ENCODE measurements at places on chromosomes 3 and 15. TPM values are rescaled to one million over a fixed set of nuclear protein-coding genes. Genes with fewer than 3 reads are reported as not detected.

- DNase-seq, result no peak
Observed at GRCh38 chr3:46466273-46466672, 1.6 kb upstream of the LTF start.

DNA sequence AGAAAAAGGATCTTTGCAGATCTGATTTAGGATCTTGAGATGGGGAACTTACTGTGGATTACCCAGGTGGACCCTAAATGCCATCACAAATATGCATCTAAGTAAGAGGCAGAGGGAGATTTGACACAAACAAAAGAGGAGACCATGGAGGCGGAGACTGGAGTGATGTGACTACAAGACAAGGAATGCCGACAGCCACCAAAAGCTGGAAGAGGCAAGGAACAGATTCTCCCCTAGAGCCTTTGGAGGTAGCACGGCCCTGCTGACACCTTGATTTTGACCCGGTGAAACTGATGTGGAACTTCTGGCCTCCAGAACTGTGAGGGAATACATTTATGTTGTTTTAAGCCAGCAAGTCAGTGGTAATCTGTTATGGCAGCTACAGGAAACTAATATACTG lies 44.0 kb downstream of the GASK1A start:
- DNase-seq, result no peak

Gene CP
- total RNA-seq, result 64.0 TPM

- no peak for DNase-seq
Observed at GRCh38 chr15:72229947-72230196, 1.1 kb downstream of the PKM start.

- DNase-seq, result no peak
Observed at GRCh38 chr15:64634576-64635498, 140.6 kb downstream of the RBPMS2 start.

DNA sequence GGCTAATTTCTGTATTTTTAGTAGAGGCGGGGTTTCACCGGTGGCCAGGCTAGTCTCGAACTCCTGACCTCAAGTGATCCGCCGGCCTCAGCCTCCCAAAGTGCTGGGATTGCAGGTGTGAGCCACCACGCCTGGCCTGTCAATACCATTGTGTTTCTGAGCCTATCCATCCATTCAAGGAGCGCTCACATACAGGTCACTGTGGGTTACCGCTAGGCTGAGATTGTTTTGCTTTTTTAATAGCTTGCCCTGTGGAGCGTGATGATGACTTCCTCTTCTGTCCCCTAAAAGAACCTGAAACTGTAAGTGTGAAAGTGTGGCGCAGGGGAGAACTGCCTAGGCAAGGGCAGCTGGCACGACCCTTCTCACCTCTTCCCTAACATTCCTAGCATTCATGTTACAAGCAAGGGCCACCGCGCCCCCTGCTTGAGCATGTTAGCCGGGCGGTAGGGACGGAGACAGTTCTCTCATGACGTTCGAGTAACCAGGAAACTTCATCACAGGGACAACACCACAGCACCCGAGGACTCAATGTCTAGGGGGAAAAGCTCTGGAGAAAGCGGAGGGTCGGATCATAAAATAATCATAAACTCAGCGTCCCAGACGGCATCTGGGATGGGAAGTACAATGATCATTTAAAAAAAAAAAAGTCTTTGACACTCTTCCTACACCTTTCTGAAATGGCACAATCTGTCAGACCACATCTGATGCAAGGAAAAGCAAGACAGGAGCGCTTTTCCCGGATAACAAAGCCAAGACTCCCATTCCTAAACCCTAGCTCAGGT lies 790 bp downstream of the LAMP3 start:
- no peak for DNase-seq

DNA sequence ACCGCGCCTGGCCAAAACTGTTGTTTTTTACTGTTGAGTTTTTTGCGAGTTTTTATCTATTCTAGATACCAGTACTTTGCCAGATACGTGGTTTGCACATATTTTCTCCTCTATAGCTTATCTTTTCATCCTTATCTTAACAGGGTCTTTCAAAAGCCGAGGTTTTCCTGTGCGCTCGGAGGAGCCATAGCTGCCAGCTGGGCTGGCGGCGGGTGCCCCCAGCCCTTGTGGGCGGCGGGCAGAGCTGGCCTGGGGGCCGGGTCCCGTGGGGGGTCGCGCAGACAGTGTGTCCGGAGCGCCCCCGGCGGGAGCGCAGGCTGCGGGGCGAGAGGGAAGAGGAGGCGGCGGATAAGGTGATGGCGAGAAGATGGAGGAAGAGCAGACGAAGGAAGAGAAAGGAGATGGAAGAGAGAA lies 11.1 kb upstream of the EIF4A2 start:
- no peak for DNase-seq

GRCh38 chr3:195907934-195908693 lies at the start of gene TNK2:
TSS of gene TNK2 (minus strand) at chr3:195908551. CDS start at chr3:195888588, 19,963 bp downstream.
- no peak for DNase-seq

DNA sequence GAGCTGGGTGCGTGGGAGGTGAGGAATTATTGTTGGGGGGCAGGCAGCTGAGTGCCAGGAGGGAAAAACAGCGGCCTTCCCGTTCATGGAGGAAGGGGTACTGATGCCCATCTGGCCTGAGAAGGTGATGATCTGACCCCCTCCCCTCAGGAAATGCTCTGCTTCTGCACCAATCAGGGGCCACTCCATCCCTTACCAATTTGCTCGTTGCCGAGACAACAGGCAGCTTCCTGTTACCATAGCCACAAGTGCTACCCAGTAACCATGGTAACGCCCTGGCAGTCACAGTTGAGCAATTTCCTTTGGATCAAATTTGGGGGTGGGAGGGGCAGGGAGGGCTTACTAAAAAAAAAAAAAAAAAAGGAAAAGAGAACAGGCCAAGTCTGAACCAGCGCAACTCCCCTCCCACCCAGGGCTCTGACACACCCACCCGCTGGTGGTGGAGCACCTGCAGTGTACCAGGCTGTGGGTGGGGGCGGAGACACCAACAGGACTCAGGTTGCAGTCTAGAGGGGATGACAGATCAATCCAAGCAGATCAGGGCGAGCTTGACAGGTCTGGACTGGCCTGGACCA lies 13.7 kb downstream of the CELF6 start:
- DNase-seq, result no peak

DNA sequence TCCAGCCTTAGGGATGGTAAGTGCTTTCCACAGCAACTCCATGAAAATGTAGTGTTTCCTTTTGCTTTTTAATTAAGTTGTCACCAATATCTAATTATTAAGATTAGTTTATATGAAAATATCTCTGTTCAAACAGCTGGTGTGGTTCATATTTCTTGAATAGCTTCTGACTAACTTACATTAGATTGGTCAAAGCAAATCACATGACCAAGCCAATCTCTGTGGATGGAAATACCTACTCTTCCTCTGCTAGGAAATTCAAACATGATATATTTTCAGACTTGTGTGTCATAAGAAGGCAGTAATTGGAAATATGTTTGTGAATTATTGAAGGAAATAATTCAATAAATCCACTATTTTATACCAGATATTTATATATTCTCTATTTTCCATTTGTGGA lies 54.6 kb upstream of the CADM2 start:
- no peak for DNase-seq

Gene ZNF80
- total RNA-seq, result not detected

- no peak for DNase-seq
Observed at GRCh38 chr3:183308751-183309150, 55.7 kb downstream of the B3GNT5 start.

Gene MOBP
- total RNA-seq, result not detected

Gene FAH
- 21.9 TPM for total RNA-seq

Gene CCDC50
- 169 TPM for total RNA-seq

DNA sequence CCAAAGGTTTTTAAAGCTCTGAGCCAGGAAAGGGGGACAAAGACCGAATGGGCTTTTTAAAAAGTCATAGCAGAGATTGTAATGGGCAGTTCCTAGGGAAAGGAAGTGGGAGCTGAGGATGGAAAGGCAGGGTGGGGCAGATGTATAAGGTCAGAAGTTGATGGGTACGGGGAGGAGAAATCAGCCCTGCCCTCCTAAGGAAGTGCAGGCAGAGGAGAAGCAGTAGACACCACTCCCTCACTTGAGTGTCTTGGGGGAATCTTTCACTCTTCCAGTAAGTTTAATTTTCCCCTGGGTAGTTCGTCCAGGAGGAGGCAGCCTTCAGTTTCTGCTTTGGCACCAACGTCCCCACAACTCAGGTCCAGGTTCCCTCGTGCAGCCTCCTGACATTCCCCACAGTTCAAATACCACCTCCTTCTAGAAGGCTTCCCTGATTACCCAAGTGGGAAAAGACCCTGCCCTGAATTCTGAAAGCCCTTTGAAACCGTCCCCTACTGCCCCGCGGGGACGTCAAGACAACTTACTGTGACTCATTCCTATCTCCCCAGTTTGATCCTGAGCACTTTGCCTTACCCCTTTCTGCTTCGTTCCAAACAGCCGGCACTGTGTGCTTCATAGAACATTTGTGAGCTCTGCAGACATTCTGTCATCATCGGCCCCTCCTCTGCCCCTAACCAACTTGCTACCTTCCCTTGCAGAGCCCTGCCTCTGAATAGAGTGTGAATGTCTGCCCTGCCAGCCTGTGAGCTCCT lies 14.3 kb upstream of the SRP14 start:
- DNase-seq, result no peak

DNA sequence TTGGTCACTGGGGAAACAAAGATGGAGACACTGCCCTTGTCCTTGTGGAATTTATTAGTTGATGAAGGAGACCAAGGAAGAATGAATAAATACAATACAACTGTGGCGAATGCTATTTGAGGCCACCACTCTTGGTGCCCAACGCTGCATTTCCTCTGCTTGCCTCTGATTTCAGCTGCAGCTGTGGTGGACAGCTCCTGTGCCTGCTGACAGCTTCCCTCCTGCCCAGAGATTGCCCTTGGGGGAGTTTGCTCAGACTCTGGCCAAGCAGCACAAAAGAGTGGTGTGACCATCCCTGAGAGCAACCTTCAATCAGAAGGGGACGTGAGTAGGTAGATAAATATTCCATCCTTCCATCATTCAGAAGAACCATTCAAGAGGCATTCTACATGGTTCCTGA lies 64.6 kb upstream of the FHIT start:
- DNase-seq, result no peak

DNA sequence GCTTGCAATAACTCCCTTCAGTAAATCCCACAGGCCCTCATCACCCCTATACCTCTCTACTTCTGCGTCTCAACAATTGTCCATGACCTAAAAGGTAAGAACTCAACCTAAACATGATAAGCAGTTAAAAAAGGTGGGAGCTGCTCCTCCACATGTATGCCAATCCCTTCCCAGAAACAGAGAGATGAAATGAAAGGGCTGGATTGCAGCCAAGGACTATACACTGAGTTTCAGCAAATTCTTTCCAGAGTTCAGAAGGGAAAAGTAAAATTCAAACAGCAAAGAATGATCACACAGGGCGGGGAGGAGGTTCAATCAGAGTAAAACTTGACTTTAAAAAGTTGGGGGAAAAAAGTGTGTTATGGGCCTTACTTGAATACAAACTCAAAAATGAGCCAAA lies 27.5 kb downstream of the PLOD2 start:
- no peak for DNase-seq

DNA sequence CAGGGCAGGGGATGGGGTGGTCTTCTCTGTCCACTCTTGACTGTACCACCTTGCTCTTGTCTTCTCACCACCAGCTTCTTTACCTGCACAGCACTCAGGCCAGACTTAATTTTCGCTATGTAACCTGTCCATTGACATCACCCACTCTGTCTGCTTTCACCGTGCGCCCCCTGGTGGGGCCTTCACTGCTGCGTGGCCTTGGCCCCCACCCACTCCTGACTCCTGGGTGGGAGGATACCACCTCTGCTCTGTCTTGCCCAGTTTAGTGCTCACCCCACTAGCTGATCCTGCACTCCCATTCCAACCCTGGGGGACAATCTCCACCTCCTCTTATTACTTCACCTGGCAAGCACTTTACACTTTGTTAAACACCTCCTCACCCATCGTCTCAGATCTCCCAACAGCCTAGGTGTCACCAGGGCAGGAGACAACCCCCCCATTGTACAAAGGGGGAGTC lies 17.7 kb downstream of the PTH1R start:
- DNase-seq, result no peak

DNA sequence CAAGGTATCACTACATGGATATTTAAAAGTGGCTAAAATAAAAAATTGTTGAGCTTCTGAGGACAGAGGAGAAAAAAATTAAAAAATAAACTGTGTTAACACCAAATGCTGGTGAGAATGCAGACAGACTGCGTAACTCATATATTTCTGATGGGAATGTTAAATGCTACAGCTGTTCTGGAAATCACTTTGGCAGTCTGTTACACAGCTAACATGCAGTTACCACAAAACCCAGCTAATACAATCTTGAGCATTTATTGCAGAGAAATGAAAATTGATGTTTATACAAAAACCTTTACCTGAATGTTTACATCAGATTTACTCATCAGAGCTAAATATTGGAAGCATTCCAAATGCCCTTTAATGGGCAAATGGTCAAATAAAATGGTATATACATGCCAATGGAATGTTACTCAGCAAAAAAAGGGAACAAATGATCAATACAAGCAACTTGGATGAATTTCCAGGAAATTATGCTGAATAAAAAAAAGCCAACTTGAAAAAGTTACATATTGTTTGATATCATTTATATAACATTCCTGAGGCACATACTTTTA lies 24.6 kb downstream of the MNS1 start:
- DNase-seq, result no peak

DNA sequence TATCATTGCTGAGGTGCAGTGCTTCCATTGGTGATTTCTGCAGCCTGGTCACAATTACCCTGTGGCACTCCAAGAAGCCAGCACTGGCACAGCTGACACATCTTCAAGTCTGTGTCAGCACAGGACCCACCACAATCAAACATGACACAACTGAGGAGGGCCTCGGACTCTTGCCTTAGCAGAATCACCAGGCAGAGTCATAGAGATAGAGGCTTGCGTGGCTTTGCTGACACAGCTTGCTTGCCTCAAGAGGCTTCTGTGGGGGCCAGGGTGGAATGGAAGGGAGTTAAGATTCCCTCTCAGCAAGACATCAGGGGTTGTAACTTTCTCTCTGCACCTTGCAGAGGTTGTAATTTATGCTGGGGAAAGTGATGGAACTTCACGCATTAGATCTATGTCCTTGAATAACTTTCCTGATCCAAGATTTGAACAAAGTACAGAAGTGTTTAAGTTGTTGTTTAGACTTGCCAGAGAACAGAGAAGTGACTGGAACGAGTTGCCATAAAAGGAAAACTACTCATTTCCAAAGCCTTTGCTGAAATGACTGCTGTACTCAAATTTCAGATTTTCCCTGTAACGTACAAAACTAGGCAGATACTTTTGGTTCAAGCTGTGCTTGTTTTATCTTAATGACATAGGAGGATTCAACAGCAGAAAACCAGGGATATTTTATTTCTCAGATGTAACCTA lies 170.7 kb downstream of the DIPK2A start:
- peak; percentile 3 for DNase-seq

- no peak for DNase-seq
Observed at GRCh38 chr3:31946484-31947081, 34.5 kb downstream of the OSBPL10 start.

DNA sequence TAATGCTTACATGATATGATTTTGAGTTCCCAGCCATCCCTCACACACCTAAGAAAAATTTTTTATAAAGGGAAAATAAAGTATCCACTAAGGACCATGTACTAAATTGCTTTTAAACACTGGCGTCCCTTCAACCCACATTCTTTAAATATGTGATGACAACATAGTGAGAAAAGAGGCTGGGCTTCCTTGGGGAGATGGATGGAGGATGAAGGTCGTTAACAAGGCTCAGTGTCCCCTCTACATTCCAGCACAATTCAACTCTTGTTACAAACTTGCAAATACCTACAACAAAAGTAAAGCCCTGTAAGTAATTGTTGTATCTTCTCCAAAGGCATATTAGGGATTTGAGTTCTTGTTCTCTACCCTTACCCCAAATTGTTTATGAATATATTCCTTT lies 87.2 kb upstream of the SLC4A7 start:
- no peak for DNase-seq

Measured in thoracic aorta (tissue), 2 donors.